ELF-1 (cell line): ENCODE measurements at places on chromosomes 1 and 21.

GRCh38 chr1:121538943-121539575 is 354.3 kb downstream of the SRGAP2C start:
- no peak for DNase-seq

GRCh38 chr1:115492880-115493279 is 148.9 kb upstream of the VANGL1 start:
- no peak for DNase-seq

- peak; percentile 37 for DNase-seq
Observed at GRCh38 chr1:1200876-1201810, 5.2 kb downstream of the TNFRSF18 start.

GRCh38 chr1:159076438-159077119 is at the start of gene AIM2:
AIM2 (minus strand) TSS chr1:159076766; CDS start chr1:159073499, 3,267 bp downstream.
- DNase-seq = peak; percentile 39

GRCh38 chr1:97033949-97034348 is 312.4 kb downstream of the PTBP2 start:
- DNase-seq = no peak

DNA sequence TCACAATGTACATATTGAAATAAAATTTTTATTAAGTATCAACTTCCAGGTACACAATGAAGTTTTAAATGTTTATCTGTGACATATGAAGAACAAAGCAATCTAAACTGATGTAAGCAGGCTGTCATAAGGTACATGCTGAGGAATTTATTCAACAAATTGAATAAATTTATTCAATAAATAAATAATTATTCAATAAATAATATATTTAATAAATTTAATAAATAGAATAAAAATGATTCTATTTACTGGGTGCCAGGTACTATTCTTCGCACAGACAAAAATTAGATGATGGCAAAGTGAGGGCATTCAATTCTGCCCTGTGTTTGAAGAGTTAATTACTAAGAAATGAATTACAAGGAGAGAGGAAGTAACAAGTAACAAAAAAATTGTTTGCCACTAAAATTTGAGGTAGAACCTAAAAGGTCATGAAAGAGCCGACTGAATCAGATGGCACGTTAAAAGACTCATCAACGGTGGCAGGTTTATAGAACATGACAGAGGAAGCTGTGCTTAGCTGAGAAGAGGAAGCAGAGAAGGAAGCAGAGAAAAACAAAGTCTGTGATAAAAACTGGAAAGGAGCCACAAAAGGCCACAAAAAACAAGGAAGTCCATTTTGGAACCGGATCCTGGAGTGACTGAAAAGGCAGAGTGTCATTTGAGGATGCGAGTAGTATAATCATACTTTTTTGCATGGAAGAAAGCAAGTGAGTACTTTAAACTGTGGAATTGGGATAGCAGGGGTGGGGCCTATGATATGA is 2.2 kb upstream of the USP24 start:
- no peak for DNase-seq

DNA sequence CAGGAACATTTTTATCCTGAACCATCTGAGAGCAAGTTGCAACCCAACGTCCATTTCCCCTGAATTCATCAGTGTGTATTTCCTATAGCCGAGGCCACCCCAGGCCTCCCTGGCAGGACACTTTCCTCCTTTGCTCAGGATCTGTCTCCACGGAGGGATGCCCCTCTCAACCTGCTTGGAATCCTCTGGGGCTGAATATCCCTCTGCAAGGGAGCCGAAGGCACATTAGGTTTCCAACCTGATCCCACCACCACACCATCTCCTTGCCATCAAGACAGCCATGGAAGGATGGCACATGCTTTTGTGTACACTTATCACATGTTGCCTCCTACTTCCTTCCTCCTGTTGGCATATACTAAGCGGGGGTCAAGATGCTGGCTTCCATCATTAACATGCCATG is 74.8 kb upstream of the EDN2 start:
- no peak for DNase-seq

DNA sequence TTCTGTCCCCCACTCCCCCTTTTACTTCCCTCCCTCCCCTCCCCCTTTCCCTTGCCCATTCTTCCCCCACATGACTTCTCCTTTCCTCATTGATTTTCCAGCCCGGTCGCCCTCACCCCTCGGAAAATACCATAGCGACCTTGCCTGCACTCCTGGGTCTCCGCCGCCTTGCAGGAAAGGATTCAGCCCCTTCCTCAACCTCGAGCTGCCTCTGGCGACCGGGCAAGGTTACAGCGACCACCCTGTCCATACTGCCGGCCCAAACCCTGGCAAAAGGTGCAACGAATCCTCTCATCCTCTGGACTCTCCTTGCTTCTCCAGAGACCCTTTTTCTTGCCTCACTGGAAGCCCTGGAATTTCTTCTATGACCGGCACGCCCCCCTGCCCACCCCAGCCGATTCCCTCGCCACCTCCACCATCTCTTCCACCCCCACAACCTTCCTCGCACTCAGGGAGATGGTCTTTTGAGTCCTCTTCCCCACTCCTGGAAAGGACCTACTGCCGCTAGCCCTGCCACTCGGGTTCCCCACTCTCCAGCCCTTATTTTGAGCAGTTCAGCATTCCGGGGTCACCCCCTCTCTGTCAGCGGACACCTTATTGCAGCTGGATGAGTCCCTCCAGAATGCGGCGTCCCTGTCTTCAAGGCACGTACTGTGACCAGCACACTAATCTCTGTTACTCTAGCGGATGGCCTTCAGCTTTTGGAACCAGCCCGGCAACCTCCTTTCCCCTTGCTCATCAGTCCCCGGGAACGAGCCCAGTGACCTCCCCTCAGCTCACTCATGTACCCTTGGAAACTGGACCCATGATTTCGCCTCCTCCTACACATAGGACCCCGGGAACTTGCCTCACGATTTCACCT is 846 bp downstream of the NSUN4 start:
- peak; percentile 35 for DNase-seq

DNA sequence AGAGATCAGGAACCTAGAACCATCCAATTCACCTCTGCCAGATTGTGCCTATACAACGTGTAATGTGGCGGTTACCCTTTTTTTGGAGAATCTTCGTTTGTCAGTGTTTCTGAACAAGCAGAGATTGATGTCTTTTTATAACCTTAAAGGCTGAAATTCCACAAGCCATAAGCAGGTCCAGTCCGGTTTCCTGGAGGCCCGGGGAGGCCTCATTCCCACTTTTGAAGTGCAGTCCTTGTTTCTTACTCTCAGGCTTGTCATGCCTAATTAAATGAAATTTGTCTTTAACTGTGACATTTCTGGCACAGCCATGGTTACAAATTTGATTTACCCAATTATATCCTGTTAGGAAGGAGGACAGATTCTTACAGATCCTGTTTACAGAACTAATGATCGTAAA is 27.8 kb downstream of the ZNF362 start:
- DNase-seq = no peak
